ENCODE measurements at places on chromosomes 6 and 20.
A peak's percentile ranks its signal among the peaks of the same experiment; 100 is the strongest.

DNA sequence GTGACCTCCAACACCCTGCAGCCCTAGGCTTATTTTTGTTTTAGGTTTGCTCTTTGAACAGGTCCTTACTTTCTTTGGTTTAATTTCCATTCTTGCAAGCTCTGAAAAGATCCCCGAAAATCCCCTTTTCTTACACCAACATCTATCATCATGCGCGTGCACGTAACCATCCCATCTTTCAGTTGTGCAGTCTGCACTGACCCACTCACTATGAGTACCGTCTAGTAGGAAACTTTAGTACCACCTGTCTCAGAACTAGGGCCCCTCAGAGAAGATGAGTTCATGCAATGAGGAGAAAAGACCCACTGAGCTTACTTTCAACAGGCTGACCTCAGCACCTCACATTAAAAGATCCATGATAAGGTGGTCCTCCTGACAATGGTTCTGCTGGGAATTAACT is 120.6 kb upstream of the AGPAT4 start:
- DNase-seq: no peak

DNA sequence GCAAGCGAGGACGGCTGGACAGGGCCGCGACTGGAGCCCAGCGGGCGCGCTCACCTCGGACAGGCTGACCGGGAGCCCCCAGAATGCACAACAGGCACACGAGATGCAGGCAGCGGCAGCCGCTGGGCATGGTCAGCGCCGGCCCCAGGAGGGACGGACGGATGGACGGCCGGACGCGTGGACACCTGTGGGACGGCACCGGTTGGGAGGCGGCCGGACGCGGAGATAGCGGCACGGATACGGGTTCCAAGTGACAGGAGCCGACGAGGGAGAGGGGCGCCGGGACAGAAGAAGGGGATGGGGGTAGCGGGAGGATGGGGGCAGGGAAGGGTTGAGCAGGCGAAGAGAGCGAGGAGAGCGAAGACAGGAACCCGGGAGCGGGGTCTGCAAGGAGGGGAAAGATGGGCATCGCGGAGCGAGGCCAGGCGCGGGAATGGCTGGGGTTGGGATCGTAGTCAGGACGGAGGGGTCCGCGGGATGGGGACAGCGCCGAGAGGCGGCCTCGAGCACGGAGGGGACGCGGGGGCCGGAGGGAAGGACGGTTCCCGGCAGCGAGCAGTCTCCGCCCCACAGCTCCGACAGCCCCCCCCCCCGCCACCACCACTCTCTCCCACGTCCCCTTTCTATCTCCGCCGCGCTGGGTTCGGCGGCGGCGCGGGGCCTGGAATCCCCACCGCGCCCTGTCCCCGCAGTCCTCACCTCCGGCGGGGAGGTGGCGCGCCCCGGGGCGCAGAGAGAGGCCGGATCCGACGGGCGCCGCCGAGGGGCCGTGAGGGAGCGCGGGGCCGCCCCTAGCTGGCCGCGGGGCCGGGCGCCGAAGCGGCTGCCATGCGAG is 435 bp downstream of the DLK2 start:
- peak; percentile 88 for DNase-seq

DNA sequence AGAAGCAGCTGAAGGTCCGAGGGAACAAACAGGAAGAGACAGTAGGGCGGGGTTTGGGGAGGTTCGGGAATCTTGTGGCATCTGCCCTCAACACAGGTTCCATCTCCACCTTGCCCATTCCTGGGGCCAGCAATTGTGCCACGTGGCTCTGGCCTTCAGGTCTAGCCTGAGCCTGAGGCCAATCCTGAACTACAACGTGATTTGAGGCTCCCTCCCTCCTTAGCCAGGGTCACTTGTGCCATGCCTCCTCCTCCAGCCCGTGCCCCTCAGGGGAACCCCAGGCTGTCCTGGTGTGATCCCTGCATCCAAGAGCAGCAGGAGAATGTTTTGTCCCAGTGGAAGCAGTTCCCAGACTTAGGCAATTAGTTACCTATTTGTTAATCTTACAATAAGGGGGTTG is 3.0 kb downstream of the CST9 start:
- no peak for DNase-seq

DNA sequence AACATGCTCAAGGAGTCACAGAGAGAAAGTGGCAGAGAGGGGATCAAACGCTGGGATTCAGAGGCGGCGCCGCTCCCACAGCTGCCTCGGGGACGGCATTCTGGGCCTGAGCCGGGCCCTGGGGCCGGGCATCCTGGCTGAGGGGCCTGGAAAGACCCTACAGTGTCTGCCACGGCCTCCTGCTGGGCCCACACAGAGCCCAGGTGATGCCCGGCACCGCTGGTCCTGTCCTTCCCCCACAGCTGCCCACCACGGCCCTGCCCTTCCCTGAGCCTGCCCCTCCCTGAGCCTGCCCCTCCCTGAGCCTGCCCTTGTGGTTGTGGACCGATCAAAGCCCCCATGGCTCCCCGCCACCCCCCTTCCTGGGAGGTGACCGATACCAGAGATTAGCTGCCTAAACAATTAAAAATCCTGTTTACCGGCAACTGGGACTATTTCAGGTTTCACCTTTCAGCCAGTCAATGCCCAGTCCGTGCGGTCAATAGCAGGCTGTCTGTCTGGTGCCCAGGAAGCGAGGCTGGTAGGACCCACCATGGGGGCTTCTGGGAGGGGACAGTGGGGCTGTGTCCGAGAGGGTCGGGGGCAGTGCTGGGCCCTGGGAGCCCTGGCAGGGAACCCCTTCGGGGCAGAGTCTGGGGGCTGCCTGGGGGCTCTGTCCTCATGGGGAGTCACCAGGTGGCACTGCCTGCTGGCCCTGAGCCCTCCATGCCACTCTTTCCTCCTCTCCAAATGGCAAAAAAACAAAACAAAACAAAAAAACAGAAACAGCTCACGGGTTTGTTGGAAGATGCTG is 55.4 kb upstream of the GATA5 start:
- DNase-seq: no peak

DNA sequence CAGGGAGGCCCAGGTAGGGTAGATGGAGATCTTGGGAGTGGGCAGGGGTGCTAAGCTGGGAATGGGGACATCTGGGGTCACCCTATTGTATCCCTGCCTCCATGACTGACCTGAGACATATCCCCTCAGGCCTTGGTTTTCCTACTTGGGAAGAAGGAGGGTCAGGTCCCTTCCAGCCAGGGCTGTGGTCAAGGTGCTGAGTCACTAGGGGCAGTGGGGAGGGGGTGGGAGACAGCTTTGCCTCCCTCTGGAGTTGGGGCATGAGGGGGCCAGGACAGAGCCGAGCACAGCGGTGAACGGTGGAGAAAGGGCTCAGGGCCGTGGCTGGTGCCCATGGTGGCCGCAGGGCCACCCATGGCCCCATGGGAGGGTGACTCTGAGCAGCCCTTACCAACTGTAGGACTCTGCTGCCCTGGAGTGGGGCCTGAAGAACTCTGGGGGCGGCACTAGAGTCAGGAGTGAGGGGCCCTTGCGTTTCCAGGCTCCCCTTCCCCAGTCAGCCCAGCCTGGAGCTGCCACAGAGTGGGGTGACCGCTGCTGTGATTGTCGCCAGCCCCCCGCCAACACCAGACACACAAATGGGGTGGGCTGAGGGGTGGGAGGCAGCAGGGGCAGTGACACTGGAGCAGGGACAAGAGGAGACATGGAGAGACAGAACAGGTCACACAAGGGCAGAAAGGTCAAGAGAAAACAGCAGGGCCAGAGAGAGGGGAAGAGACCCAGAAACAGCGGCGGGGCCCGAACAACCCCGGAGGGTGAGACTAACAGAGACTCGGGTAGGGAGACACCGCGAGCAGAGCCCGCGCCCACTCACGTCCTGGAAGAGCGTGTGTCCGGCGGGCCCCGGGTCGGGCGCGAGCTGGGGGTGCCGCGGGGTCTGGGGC is 576 bp downstream of the NECAB3 start:
- no peak for DNase-seq

- DNase-seq: no peak
These were observed at the start of gene PBOV1 for GRCh38 chr6:138218449-138218848. PBOV1 (minus strand) TSS chr6:138218491; CDS start chr6:138218395, 96 bp downstream.

GRCh38 chr6:28710466-28711191 is 184.9 kb downstream of the GPX5 start:
- no peak for DNase-seq

Data from ascending aorta (tissue), 2 donors.